Dermis blood vessel endothelial cell (primary cell): ENCODE measurements at places on chromosomes 6 and 20. TPM values are rescaled to one million over a fixed set of nuclear protein-coding genes. Genes with fewer than 3 reads are reported as not detected.

The IPCEF1 gene
- total RNA-seq: 2.2 and 2.3 TPM in 2 replicates

The THEMIS gene
- total RNA-seq: not detected in 2 replicates

DNA sequence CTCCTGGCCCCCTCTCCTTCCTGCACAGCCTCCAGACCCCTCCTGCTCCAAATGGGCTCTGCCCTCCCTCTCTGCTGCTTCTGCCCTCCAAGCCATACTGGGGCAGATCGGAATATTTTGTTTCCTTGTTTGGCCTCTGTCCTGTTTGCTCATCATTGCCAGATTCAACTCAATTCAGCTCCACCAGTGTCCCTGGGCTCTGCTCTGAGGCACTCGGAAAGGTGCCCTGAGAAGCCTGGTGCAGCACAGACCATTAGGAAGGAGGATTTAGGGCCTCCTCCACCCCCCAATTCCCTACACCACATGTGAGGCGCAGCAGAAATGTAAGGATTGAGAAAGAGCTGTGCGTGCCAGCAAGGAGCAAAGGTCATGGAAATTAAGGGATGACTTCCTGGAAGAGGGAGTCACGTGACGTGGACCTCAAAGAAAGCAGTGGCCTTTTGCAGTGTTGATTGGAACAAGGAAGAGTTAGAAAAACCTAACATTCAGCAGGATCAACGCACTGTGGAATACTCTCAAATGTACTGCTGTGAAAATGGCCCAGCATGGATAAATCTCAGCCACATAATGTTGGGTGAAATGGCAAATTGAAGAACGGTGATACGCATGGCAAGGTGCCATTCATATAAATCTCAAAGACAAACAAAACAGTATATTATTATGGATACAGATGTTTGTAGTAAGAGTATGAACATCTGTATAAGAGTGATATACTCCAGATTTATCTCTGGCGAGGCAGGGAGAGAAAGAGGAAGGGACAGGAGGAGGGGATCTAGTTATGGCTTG lies 229.5 kb upstream of the RNF24 start:
- peak; percentile 13 for DNase-seq

DNA sequence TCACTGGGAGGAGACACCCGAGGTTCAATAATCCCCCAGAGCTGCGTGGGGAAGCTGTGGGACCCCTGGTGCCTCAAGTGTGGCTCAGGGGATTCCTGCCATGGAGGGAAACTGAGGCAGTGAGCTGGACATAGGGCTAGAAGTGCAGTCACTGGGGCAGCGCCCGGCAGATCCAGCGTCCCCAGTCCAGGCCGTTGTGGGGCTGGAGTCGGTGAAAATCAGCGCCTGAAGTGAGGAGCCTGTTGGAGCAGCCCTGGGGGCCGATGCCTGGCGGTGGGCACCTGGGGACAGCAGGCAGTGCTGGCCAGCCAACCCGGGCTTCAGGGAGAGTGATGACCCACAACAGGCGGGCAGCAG lies 2.2 kb upstream of the COL9A3 start:
- no peak for DNase-seq

DNA sequence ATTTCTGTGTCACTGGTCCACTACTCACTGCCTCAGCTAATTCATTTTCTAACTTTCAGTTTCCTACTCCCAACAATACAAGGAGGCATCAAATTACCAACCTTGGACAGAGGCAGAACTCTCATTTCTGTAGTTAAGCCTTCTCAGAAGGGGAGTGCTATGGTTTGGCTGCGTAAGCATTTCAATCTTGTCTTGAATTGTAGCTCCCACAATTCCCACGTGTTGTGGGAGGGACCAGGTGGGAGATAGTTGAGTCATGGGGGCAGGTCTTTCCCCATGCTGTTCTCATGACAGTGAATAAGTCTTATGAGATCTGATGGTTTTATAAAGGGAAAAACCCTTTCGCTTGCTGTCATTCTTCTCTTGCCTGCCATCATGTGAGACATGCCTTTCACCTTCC lies 22.9 kb downstream of the HLA-DRA start:
- DNase-seq: no peak

DNA sequence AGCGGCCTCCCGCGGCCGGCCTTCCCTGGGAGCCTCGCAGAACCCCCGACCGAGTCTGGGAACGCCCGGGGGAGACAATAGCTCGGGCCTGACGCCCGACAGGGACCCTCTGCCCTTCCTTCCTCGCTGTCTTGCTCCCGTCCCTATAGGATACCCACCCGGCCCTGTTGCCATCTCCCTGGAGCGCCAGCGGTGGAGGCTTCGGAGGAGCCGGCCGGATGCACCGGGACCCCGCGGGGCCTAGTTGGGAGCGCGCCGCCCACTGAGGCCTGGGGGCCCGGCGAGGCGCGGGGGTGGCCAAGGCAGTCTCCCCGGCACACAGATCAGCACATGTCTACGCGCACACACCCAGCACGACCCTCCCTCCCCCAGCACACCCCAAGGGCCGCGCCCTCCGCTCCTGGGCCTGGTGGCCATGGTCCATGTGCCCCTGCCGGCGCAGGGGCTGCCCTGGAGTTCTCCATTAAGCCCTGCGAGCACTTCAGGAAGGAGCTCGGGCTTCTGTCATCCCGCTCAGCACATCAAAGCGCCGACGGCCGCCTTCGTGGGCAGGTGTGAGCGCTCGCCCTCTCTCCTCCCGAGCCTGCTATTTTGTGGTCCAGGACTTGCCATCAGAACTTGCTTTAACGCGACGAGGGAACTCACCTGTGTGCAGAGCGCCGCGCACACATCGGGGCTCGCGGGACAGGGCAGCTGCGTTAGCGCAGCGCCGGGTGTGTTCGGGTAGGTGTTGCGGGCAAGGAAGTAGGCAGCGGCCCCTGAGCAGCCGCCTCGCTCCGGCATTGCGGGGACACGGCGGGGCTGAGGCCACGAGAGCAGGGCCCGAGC lies 3.7 kb downstream of the FOXF2 start:
- no peak for DNase-seq

- DNase-seq: no peak
These were observed 11.0 kb downstream of the TREM1 start for GRCh38 chr6:41275489-41275888.

DNA sequence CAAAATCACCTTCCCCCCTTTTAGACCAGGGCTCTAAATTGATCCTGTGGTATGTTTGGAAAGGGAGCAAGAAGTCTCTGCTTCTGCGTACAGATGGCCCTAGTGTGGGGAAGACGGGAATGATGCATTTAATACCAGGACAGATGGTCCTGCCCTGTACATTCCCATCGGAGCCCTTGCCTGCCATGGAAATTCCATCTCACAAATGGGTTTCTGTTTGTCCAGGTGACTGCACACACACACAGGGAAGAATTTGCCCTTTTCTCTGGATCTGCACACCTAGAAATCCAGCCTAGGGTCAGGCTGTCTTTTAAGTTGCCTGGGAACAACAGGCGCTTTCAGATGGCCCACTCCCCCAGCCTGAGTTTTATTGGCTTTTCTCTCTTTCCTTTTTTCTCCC lies 1.3 kb downstream of the MAS1 start:
- DNase-seq: no peak

- DNase-seq: no peak
These were observed 211.4 kb downstream of the ERMARD start for GRCh38 chr6:169962604-169963469.

GRCh38 chr6:101011186-101011585 lies 130.1 kb upstream of the ASCC3 start:
- DNase-seq: no peak

GRCh38 chr20:51326201-51326819 lies 216.2 kb downstream of the NFATC2 start:
- DNase-seq: peak; percentile 51
